ENCODE measurements at places on chromosomes 11 and 22.

- H3K27ac ChIP-seq, result no peak overlapping the region
- no peak overlapping the region for H3K4me3 ChIP-seq
- no peaks in the 10 kb centered on the region for H3K36me3 ChIP-seq
- DNase-seq, result no peak
- H3K27me3 ChIP-seq, result peaks cover 4% of the 10 kb centered on the region
- no peaks in the 10 kb centered on the region for H3K4me1 ChIP-seq
Observed at GRCh38 chr11:124276081-124276480, 19.9 kb downstream of the OR8G5 start.

- no peak overlapping the region for H3K27ac ChIP-seq
- DNase-seq, result no peak
- no peaks in the 10 kb centered on the region for H3K36me3 ChIP-seq
- peaks cover 3% of the 10 kb centered on the region for H3K27me3 ChIP-seq
Observed at GRCh38 chr11:108601150-108601549, 7.6 kb upstream of the EXPH5 start.

- H3K27ac ChIP-seq, result no peak overlapping the region
- no peaks in the 10 kb centered on the region for H3K27me3 ChIP-seq
- peaks cover 2% of the 10 kb centered on the region for H3K4me1 ChIP-seq
- DNase-seq, result no peak
- H3K36me3 ChIP-seq, result peaks cover 22% of the 10 kb centered on the region
- no peak overlapping the region for H3K4me3 ChIP-seq
Observed at GRCh38 chr11:60880643-60881282, 13.4 kb downstream of the ZP1 start.

- H3K4me3 ChIP-seq, result no peak overlapping the region
- peak overlapping the region; percentile 95 for H3K27ac ChIP-seq
- peak; percentile 51 for DNase-seq
- no peaks in the 10 kb centered on the region for H3K27me3 ChIP-seq
Observed at GRCh38 chr11:128553662-128554362, 33.5 kb downstream of the ETS1 start.

DNA sequence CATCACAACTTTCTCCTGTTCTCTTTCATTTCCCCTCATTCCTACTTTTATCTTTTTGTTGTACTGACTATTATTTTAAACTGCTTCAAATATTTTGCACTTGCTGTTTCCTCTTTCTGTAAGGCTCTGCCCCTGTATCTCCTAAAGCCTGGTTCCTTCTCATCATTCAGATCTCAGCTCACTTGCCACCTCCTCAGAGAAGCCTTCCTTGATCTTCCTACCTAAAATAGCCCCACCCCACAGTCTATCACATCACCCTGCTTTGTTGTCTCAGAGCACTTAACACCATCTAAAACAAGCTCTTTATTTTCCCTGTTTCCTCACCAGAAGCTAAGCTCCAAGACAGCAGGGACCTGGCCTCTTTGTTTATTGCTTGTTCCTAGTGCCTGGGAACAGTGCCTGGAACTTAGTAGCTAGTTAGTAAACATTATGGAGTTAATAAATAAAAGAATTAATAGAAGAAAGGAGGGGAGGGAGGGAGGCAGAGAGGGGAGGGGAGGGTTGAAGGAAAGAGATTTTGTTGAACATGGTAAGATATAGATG is 2.5 kb upstream of the STK33 start:
- H3K4me3 ChIP-seq, result no peak overlapping the region
- H3K4me1 ChIP-seq, result peaks cover 3% of the 10 kb centered on the region
- H3K27me3 ChIP-seq, result peaks cover 46% of the 10 kb centered on the region
- H3K27ac ChIP-seq, result no peak overlapping the region
- DNase-seq, result no peak
- H3K36me3 ChIP-seq, result no peaks in the 10 kb centered on the region

GRCh38 chr22:37502342-37503182 is 16.4 kb upstream of the MFNG start:
- H3K27ac ChIP-seq, result no peak overlapping the region
- no peak for DNase-seq
- no peaks in the 10 kb centered on the region for H3K27me3 ChIP-seq
- peaks cover 18% of the 10 kb centered on the region for H3K4me1 ChIP-seq
- no peaks in the 10 kb centered on the region for H3K36me3 ChIP-seq

GRCh38 chr11:82978422-82979099 is 77.0 kb downstream of the DDIAS start:
- H3K36me3 ChIP-seq, result peaks cover 19% of the 10 kb centered on the region
- peak overlapping the region; percentile 0 for H3K4me3 ChIP-seq
- peaks cover 51% of the 10 kb centered on the region for H3K4me1 ChIP-seq
- DNase-seq, result no peak
- H3K27me3 ChIP-seq, result no peaks in the 10 kb centered on the region

GRCh38 chr11:46528445-46529094 is 65.3 kb downstream of the AMBRA1 start:
- no peaks in the 10 kb centered on the region for H3K27me3 ChIP-seq
- peak overlapping the region; percentile 25 for H3K27ac ChIP-seq
- H3K36me3 ChIP-seq, result peaks cover 3% of the 10 kb centered on the region
- no peak overlapping the region for H3K4me3 ChIP-seq
- peak; percentile 20 for DNase-seq

DNA sequence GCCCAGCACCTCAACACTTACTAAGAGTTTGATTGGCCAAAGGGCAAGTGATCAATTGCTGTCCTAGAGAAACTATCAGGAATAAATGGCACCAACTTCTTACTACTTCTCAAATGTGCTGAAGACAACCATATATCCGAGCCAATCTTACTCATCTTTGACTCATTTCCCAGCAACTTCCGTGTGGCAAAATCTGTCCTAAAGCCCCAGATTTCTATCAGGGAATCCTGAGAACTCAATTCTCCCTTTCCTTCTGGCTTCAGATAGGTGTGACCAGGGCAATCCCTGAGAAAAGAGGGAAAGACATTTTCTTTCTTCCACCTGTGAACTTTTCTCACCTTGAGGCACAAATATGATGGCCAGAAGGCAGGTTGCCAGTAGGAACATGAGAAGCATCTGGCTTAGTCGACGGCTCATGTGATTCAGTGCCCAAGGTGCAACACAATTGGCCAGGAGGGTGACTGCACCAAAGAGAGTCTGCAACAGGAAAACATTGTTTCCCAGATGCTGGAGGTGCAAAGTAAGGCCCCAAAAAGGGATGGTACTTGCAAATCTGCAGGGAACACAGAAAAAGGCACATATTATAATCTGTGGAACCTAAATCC is 21.8 kb upstream of the SLC22A24 start:
- no peaks in the 10 kb centered on the region for H3K36me3 ChIP-seq
- DNase-seq, result no peak
- no peak overlapping the region for H3K4me3 ChIP-seq
- no peak overlapping the region for H3K27ac ChIP-seq
- H3K4me1 ChIP-seq, result no peaks in the 10 kb centered on the region

DNA sequence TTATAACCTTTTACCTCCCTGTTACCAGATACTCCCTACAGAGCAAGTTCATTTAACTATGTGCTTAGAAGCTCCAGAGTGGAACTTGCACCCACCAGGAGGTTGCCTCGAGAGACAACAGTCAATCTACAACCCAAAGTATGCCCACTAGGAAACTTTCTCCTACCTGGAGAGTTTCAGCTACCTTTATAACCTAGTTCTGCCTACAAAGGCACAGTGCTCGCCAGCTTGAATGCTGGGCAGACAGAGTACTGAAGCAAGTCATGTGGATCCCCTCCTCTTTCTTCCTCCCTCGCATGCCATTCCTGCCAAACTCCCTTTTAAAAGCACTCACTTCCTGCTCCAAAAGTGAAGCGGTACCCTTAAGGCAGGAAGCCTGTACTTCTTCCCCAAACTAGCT is 258.9 kb downstream of the SWAP70 start:
- no peak for DNase-seq
- H3K27ac ChIP-seq, result no peak overlapping the region
- no peaks in the 10 kb centered on the region for H3K4me1 ChIP-seq
- H3K27me3 ChIP-seq, result no peaks in the 10 kb centered on the region

- H3K27ac ChIP-seq, result peak overlapping the region; percentile 28
- no peaks in the 10 kb centered on the region for H3K27me3 ChIP-seq
- H3K4me1 ChIP-seq, result peaks cover 52% of the 10 kb centered on the region
Observed at GRCh38 chr11:96145163-96145585, 197.8 kb downstream of the MAML2 start.

DNA sequence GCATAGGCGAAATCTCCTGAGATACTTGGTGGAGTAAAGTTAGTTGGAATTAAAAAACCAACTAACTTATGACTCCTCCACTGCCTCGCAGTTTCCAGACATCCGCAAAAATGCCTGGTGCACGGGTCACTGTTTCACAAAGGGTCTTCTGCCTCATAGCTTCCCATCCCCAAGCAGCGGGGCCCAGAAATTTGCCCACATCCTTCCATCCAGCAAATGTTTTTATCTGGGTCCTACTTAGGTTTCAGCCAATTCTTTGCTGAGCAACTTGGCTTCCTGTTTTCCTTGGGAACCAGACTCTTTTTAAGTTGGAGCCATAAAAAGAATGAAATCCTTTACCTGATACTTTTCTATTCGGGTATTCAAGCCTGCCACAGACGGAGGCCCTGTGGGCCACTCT is 36.2 kb downstream of the FZD4 start:
- no peak for DNase-seq
- H3K36me3 ChIP-seq, result no peaks in the 10 kb centered on the region
- no peak overlapping the region for H3K27ac ChIP-seq

DNA sequence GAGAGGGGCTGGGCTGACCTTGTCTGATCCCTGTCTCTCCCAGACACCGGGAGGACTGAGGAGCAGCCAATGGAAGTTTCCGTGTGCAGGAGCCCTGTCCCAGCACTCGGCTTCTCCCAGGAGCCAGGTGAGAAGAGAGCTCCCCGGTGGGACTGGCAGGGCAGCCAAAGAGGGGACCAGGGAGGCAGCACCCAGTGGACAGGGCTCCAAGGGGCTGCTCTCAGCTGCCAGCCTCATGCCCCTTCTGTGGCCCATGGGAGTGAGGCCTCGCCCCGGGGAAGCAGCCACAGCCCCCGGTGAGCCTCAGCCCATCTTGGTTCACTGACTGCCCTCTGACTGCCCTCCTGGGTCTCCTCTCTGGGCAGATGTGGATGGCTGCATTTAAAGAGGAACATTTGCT is 6.8 kb downstream of the SCO2 start:
- peaks cover 37% of the 10 kb centered on the region for H3K36me3 ChIP-seq
- H3K27me3 ChIP-seq, result no peaks in the 10 kb centered on the region
- no peak for DNase-seq
- peaks cover 13% of the 10 kb centered on the region for H3K4me1 ChIP-seq
- no peak overlapping the region for H3K27ac ChIP-seq
- H3K4me3 ChIP-seq, result no peak overlapping the region

DNA sequence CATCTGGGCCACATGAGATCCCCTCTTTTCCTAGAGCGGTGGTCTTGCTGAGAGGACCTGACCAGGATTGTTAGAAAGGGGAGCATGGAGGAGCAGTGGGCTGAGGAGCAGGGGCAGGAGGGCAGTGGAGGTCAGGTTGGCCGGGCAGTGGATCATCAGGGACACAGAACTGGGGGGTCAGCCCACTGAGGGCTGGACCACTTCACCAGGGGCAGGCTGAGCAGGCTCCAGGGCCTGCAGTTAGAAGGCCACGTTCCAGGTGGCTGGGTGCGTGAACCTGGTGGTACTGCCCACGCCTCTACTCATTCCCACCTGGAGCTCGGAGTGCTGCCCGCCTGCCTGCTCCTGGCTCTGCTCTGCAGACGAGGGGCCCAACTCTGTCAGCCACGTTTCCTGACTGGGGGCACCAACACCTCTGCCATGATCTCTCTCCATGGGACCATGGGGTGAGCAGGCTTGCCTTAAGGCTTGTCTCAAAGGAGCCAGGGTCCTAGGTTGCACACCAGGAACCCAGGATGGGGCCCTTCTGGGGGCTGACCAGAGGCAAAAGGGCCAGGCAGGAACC is 9.7 kb downstream of the MRGPRF start:
- H3K36me3 ChIP-seq, result no peaks in the 10 kb centered on the region
- no peak for DNase-seq
- H3K27me3 ChIP-seq, result peaks cover 3% of the 10 kb centered on the region
- no peak overlapping the region for H3K27ac ChIP-seq

GRCh38 chr11:117914991-117915618 is 14.1 kb downstream of the TMPRSS13 start:
- H3K36me3 ChIP-seq, result no peaks in the 10 kb centered on the region
- no peak overlapping the region for H3K4me3 ChIP-seq
- peaks cover 8% of the 10 kb centered on the region for H3K4me1 ChIP-seq
- no peak overlapping the region for H3K27ac ChIP-seq

- no peak for DNase-seq
- no peaks in the 10 kb centered on the region for H3K4me1 ChIP-seq
- H3K27ac ChIP-seq, result no peak overlapping the region
- H3K36me3 ChIP-seq, result peaks cover 22% of the 10 kb centered on the region
Observed at GRCh38 chr22:50218996-50219727, 18.4 kb downstream of the SELENOO start.

DNA sequence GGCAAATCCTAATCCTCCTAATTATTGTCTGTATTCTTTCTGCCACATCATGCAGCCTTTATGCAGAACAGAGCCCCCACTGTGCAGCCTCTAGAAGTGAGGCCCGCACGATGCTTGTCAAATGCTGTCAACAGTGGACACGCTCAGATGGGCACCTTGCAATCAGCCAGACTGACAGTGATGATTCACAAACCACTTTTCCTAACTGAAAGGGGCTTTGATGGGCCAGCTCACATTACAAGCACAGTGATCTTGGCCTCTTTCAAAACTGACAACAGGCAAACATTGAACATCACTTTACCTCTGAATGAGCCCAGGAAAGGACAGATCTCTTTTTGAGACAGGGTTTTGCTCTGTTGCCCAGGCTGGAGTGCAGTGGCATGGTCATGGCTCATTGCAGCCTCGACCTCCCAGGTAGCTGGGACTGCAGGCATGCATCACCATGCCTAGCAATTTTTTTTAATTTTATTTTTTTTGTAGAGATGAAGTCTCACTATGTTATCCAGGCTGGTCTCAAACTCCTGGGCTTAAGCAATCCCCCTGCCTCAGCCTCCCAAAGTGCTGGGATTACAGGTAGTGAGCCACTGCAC is 18.0 kb upstream of the E2F8 start:
- H3K27me3 ChIP-seq, result peaks cover 13% of the 10 kb centered on the region
- no peak overlapping the region for H3K27ac ChIP-seq
- no peaks in the 10 kb centered on the region for H3K4me1 ChIP-seq
- no peak overlapping the region for H3K4me3 ChIP-seq
- DNase-seq, result no peak

DNA sequence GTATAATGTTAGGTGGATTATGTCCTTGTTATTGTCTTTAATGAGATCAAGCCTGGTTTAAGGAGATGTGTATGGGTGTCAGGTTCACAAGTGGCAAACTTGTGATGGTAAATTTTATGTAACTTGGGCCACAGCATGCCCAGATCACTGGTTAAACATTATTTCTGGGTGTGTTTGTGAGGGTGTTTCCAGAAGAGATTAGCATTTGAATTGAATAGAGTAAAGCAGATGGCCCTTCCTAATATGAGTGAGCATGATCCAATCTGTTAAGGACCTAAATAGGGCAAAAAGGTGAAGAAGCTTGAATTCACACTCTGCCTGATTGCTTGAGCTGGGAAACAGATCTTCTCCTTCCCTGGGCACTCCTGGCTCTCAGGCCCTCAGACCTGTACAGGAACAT is 20.7 kb downstream of the OR5B21 start:
- H3K27me3 ChIP-seq, result no peaks in the 10 kb centered on the region
- no peaks in the 10 kb centered on the region for H3K4me1 ChIP-seq
- DNase-seq, result no peak
- H3K36me3 ChIP-seq, result no peaks in the 10 kb centered on the region
- H3K27ac ChIP-seq, result no peak overlapping the region

- H3K4me3 ChIP-seq, result peak overlapping the region; percentile 69
- peak; percentile 89 for DNase-seq
- peaks cover 3% of the 10 kb centered on the region for H3K36me3 ChIP-seq
- H3K4me1 ChIP-seq, result peaks cover 50% of the 10 kb centered on the region
Observed at GRCh38 chr22:40176921-40177737, 596 bp upstream of the TNRC6B start.

All from activated naive CD4-positive, alpha-beta T cell treated with anti-CD3 and anti-CD28 coated beads for 36 hours (primary cell).